OCI-M1 (cell line): ENCODE measurements at places on chromosomes 12 and 14.
A peak's percentile ranks its signal among the peaks of the same experiment; 100 is the strongest.

- no peak for DNase-seq
Observed at GRCh38 chr14:92389598-92390158, 66.7 kb downstream of the SLC24A4 start.

- no peak for DNase-seq
Observed at GRCh38 chr14:103543140-103543539, 14.1 kb downstream of the TRMT61A start.

DNA sequence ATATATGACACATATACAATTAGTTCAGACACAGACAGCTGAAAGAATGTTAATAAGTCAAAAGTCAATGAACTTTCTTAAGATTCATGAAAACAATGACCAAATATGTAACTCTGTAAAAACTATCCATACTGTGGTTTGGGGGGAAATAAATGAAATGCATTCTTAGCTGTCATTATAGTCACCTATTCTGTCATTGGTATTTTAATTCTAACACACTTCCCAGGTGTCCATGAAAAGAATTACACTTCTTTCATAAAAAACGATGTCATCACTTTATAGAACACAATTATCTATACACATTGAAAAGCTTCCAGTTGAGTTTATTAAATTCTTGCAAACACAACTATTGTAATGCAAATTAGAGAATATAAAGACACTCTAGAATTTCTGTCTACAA is 35.8 kb downstream of the PPFIA2 start:
- DNase-seq = no peak

DNA sequence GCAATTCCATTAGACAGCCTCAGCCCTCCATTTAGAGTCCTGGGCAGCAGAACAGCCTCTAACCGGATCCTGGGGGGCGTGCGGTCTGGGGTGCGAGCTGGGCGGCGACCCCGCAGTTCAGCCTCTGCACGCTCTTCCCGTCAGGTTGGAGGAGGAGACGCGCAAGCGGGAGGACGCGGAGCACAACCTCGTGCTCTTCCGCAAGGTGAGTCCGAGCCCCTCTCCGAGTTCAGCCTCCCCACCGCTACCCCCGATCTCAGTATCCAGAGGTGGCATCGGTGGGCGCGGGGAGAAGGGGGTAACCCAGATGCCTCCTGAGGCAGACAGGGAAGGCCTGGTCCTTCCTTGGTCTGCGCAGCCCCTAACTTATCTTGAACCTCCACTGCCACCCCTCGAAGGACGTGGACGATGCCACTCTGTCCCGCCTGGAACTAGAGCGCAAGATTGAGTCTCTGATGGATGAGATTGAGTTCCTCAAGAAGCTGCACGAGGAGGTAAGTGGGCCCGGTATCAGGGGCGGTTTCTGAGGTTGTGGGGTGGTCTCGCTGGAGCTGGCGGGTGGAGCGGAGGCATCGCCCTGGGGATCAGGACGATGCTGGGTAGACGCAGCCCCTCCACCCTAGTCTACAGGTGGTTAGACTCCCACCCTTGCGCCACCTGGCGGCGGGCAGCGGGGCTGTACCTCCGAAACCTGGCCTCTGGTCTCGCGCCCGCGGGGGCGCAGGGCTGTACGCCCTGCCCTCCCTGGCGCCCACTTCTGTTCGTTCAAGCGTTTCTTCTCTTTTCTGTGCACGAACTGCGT is 1.3 kb downstream of the PRPH start:
- DNase-seq = peak; percentile 17

DNA sequence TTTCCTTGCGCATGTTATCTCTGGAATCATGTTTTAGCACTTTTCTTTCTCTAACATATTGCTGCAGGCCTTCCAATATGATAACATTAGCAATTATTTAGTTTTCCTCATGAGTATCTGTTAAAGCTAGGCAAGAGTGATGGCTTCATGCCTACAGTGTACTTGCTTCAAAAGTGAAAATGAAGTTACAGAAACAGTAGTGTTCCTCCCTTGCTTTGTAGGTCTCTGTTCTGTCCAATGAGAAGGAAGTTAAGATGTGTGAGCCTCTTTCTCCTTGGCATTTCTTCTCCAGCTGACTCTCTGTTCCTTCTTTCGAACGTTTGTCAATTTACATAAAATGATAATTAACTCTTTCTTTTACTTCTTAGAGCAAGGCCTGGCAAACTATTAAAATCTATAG is 22.2 kb downstream of the LRRIQ1 start:
- DNase-seq = peak; percentile 23

DNA sequence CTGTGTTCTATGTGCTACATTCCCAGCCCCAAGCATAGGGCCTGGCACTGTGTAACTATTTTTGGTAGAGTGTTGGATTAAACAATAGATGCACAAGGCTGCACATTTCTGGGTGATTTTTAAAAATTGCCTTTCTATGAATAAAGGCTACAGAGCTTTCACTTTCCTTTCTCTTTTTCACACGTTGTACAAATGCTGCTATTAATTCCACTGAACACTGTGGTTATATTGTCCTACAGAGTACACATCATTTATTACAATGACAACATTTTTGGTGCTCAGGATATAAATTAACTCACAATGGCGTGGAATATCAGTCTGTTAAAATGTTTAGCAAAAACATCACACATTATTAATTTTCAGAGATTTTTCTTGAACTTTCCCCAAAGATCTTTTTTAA is 3.6 kb upstream of the EML1 start:
- DNase-seq = no peak

DNA sequence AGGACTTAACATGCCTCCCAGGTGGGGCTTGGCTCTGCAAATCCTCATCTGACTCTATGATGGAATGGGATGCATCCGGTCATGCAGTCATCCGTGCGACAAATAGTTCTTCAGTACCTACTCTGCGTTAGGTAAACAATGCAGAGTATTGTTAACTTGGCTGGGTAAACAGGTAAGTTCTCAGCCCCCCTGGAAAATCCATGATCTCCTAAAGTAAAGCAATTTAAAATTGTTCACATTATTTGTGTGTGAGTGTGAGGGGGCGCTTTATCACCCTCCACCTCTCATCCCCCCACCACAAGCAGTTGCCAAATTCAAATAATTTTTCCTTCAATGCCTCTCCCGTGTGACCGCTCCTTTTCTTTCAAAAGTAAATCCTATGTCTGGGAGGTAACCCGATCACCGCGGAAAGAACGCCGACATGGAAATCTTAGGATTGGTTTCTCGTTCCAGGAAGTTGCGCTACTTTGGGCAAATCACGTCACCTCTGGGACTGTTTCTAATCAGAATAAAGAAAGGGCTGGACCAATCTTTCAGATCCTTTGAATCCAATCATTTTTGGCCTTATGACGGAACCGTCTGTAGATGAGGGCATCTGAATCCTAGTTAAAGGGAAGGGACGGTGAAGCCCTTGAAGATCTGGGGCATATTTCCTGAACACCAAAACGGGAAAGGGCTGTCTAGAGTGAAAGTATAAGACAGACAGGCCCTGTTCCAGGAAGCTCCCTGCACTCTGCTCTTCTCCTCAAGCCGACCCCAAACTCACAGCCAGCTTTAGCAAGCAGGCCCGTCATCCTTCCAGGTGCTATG is 44.0 kb upstream of the SINHCAF start:
- DNase-seq = no peak

GRCh38 chr12:131535779-131536178 is 175.1 kb upstream of the SFSWAP start:
- no peak for DNase-seq

DNA sequence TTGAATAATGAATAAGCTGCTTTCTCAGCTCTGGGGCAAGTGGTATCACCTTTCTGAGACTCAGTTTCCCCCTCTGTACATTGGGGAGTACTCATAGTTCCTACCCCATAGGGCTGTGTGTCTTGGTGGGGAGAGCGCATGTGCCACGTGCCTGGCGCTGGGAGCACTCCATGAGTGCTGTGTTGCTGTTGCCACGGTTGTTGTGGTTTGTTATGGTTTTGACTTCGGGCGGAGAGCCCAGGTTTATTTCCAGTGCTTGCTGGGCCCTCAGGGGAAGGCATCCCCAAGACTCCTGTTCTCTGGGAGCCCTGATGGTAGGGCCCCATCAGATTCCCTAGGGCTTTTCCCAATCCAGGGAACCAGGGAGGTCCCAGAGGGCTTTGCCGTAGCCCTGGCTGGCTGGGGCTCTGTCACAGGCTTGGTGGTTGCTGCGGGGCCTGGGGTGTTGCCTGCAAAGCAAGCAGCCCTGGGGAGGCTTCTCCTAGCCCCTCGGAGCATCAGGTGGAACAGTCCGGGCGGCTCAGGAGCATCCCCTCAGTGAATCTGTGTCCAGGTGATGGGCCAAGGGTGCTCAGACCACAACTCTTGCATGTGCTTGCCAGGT is 18.6 kb downstream of the SH2B3 start:
- no peak for DNase-seq

DNA sequence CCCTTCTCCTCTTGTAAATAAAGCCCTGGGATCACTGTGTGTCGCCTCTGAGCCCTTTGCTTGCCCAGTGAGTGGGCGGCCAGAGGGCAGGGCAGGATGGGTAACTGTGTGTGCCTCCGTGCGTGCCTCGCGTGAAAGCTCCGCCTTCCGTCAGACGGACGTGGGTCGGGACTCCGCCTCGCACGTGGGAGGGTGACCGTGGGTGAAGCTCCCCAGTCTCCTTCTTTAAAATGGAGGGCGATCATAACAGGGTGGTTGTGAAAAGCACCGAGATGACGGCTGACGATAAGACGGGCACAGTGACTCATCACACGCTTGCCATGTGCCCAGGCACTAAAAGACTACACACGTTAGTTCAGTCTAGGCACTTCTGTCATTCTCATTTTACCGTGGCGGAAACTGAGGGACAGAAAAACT is 9.2 kb downstream of the PHB2 start:
- DNase-seq = peak; percentile 89

GRCh38 chr12:28700161-28700560 is 448.9 kb upstream of the FAR2 start:
- DNase-seq = no peak

DNA sequence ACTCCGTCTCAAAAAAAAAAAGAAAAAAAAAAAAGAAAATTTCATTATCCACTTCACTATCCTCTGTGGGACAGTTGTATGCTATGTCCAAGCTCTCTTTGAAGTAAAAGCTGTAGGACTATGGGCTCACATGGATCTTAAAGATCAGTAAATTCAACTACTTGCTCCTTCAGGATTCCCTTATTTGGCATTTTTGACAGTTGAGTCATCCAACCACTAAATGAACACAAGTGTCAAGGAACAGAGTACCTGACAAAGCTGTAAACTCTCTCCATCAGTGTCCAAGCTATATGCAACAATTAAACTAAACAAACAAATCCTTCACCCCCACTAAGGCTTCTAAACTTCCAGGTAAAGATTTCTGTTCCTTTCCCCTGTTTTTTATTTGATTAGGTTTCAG is 177.0 kb downstream of the CEP128 start:
- no peak for DNase-seq

DNA sequence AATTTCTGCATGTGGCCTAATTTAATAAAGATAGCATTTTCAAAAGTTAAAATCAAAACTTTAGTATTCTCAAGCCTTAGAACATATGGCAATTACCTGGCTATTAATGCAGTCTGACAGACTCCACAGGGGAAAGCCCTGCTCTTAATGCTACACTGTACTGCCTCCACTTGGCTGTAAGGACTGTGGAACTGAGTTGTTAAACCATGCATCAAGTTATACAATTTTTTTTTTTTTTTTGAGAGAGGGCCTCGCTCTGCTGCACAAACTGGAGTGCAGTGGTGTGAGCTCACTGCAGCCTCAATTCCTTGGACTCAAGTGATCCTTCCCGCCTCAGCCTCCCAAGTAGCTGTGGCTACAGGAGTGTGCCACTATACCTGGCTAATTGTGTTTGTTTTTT is 19.0 kb upstream of the NDUFA12 start:
- DNase-seq = no peak

DNA sequence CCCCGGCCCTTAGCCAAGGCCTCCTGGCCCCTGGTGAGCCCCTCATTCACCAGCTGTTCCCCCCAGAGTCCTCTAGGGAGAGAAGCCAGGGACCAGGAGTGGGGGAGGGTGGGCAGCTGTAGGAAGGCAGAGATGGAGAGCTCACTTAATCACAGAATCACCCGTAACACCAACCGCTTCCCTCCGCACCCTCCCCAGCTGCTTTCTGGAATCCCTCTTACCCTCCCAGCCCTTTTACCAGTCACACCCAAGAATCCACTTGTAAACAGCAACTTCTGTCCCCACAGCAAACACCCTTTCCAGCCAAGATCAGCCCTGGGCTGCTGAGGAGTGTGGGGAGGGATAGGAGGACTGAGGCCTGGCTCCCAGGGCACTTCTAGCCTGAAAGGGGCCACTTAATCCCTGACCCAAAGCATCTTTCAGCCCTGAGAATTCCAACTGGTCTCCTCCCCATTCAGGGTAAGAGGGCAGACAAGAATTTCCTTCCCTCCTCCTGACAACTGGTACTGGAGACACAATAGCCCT is 18.8 kb downstream of the NCKAP5L start:
- no peak for DNase-seq

- no peak for DNase-seq
Observed at GRCh38 chr12:26748412-26748740, 84.6 kb downstream of the ITPR2 start.

- DNase-seq = peak; percentile 59
Observed at GRCh38 chr12:108063192-108063591, 65.9 kb upstream of the WSCD2 start.

DNA sequence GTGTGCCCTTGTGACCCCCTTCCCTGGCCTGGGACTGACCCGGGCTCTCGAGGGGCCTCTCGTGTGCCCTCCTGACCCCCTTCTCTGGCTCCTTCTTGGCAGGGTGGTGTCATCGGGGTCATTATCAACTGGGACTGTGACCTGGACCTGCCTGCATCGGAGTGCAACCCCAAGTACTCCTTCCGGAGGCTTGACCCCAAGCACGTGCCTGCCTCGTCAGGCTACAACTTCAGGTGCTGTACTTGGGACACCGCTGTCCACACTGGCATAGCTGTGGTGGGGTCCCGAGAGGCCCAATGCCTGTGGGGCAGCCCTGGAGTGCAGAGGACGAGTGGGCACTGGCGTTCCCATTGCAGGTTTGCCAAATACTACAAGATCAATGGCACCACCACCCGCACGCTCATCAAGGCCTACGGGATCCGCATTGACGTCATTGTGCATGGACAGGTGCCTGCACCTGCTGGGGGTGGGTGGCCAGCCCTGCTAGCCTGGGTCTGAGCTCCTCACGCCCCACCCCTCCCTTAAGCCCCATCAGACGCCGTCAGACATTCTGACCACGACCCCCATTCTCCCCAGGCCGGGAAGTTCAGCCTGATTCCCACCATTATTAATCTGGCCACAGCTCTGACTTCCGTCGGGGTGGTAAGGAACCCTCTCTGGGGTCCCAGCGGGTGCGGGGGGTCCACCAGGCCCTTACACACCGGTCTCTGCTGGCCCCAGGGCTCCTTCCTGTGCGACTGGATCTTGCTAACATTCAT is 2.5 kb downstream of the P2RX2 start:
- no peak for DNase-seq

GRCh38 chr12:13283867-13284266 is 87.3 kb downstream of the EMP1 start:
- no peak for DNase-seq

GRCh38 chr12:52197371-52198231 is 5.8 kb upstream of the KRT80 start:
- DNase-seq = no peak
